ENCODE measurements at places on chromosomes 12 and 14.

DNA sequence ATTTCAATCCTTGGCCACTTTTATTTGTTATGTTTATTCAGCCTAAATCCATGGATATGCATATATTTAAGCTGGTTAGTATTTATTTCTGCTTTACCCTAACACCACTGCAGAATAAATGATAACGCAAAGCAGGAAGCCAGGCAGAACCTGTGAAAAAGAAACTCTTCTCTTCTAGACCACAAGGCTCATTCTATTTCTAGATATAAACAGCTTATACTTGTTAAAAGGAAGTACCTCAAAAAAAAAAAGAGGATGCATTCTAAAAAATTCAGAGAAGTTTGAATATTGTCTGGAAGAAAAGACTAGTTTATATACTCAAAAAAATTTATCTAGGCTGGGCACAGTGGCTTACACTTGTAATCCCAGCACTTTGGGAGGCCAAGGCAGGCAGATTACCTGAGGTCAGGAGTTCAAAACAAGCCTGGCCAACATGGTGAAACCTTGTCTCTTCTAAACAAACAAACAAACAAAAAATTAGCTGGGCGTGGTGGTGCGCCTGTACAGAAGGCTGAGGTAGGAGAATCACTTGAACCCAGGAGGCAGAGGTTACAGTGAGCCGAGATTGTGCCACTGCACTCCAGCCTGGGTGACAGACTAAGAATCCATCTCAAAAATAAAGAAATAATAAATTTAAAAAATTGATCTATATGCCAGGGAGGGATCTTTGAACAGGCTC is 55.8 kb downstream of the GALNT4 start:
- DNase-seq = peak; percentile 37

DNA sequence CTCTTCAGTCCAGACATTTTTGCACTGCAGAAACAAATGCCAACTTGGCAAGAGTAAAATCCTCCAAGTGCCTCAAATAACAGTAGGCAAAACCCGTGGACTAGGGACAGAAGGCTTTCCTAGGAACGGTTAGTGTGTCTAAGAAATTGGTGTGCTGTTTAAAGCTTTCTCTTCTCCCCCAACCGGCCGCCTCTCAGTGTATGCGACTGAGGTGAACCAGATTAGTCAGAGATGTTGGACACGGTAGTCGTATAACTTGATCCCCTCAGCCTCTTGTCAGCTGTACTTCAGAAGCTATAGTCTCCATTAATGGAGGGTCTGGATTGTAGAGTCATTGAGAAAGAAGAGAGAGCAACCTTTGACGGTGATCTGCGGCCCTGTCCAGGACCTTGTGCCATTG is 21.7 kb downstream of the PPFIBP1 start:
- no peak for DNase-seq

DNA sequence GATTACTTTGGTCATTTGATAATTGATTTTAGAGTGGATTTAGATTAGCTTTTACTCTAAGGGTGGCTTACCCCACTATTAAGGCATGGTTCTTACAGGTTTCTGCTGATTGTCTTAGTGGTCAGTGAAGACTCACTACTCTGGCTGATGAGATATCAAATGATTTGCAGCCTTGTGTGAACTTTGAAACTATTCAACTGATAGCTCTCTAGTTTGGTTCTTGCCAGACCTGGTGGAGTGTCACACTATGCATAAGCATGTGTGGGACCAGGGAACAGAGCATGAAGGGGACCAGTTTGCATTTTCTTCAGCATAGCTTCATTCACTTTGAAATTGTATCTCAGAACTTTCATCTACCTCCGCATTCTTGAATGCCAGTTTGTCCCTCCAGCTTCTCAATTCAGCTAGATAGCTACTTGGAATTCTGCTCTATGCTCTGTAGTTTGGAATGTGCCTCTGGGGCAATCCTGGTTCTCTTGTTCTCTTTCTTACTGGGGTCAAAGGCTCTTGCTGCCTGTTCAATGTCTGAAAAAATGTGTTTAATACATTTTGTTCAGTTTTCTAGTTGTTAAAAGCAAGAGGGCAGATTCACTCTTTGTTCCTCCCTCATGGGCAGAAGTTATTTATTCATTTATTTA is 12.7 kb downstream of the SCYL2 start:
- no peak for DNase-seq

DNA sequence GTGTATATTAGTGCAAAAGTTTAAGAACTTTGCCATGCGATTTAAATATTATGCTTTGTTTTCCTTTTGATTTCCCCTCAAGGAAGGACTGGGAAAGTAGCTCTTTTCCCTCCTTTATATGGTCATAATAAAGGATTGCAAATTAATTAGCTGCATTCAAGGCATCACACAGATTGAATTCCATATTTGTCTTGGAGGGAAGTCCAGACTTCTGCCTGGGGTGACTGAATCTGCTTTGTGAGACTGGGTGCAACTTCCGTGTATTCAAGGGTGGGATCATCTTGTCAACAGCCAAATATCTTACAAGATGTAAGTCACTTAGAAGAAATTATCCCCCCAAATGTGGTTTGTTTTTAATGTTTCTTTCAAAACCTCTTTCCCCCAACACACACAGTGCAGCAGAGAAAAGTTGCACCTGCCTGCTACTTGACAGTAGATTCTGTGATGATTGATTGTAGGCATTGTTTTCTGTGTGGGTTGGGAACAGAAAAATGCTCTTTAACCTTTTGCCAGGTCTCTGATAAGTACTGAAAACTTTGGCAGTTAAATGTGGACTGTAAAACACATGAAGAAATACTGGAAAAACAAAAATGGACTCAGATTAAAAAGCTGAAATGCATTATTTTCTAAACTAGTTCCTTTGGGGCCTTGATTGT is 28.4 kb downstream of the STK38L start:
- no peak for DNase-seq

DNA sequence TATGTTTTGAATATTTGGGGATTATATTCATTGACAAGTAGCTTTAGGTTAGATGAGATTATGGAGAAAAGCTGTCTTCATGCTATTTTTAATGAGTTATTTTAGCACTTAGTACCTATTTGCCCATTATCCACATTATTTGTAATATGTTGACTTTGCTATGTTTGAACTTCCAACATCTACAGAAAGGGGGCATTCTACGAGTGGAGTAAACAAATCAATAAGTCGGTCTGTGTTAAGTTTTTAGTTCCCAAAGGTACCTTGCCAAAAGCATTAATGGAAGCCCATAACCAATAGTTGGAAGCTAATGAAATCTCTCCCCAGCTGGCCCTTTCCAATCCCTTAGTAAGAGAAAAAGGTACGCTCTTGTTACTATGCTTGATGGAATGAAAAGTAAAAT is 250.0 kb upstream of the E2F7 start:
- DNase-seq = no peak

DNA sequence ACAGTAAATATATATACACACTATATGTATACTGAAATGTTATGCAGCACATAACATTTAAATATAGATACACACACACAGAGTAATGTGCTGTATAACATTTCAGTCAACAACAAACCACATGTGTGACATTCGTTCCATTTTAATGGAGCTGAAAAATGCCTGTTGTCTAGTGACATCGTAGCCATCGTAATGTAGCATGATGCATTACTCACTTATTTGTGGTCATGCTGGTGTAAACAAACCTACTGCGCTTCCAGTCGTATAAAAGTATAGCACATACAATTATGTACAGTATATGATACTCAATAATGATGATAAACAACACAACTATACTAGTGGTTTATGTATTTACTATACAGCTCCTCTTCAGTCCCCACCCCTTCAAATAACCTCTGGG is 119.0 kb upstream of the SLC38A4 start:
- DNase-seq = no peak

- DNase-seq = peak; percentile 88
These were observed at the start of gene TMEM229B for GRCh38 chr14:67487937-67488893. Gene TMEM229B, minus strand, starts transcription at chr14:67488721. Its CDS starts 14,798 bp downstream, at chr14:67473923.

DNA sequence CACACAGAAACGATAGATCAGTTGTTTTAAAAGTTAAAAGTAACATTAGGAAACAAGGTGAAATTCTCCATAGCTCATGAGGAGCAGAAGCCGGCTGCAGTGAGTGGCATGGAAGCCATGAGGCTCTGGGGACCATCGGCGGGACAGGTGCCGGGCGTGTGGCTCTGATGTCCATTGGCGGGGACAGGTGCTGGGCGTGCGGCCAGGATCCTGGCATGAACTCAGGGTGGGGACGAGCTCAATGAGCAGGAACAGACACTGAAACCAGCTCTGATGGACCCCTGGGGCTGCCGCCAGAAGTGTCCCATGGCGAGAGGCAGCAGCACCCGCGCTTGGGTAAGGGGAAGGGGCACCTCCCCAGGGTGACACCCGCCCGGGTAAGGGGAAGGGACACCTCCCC is 75.1 kb downstream of the NOC4L start:
- DNase-seq = no peak

- DNase-seq = peak; percentile 71
These were observed 31.4 kb upstream of the C12orf76 start for GRCh38 chr12:110079477-110080400.

GRCh38 chr12:102426599-102427542 is 53.5 kb downstream of the IGF1 start:
- no peak for DNase-seq

DNA sequence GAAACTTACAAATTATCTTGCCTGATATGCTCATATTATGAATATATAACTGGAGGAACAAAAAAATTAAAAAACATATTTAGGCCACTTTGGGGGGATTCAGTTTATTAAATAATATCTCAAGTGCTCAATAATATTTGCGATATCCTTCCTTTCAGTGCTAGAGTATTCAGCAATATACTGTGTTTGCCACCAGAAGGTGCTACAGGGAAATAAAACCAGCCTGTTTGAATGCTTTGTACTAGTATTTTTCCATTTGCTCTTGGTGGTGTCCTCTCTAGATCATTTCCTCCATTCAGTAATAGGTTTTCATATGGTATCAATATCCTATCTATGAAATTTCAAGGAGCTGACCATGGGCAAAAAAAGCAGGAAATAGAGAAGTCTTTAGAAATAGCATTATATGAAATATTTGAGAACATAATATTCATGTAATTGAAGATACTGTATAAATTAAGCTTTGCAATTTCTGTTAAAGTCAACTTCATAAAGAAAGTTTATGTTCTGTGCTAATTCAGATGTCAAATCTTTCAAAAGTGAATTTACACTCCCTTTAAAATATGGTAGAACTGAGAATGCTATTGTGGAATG is 106.2 kb upstream of the NAV3 start:
- no peak for DNase-seq

- no peak for DNase-seq
These were observed 104.2 kb downstream of the PCNX1 start for GRCh38 chr14:71011479-71011878.

GRCh38 chr12:18975933-18976332 is 153.6 kb upstream of the PLEKHA5 start:
- no peak for DNase-seq

DNA sequence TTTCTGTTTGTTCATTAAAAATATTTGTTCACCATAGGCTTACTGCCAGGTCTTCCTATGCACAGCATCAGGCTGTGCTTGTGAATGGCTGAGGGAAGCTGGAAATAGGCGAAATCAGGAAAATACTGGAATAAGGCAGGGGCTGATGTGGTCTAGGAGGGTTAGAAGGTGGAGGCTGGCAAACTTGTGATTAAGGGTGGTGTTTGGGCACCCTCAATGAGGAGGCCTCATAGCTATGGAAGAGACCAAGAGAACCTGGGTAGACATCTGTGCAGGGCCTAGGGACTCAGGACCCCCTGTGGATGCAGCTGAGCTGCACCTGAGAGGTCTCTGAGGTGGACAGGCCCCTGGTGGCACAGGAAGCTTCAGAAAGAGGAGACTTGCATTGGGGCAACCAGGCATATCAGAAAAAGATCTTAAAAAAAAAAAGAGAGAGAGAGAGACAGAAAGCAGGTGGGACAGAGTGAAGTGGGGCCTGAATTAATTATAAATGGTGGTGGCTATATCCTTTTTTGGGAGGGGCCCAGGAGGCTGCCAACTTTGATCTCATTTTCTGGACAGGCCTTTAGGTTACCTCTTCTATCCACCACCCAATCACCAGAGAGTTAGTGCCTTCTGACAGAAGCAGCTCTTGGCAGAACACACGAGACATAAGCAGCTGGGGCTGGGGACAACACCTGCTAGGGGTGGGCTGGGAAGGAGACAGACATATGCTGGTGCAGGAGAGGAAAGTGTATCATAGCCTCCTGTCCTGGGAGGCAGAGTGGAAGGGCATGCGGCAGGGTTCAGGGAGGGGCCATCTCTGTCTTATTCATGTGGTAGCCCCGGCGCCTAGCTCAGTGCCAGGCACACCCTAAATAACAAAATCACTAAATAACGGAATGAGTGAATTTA is 46.7 kb upstream of the ATP23 start:
- no peak for DNase-seq

GRCh38 chr12:57452937-57453509 is 2.1 kb upstream of the INHBE start:
- DNase-seq = peak; percentile 69

- DNase-seq = no peak
These were observed 105.7 kb upstream of the RASSF8 start for GRCh38 chr12:25852792-25853191.

DNA sequence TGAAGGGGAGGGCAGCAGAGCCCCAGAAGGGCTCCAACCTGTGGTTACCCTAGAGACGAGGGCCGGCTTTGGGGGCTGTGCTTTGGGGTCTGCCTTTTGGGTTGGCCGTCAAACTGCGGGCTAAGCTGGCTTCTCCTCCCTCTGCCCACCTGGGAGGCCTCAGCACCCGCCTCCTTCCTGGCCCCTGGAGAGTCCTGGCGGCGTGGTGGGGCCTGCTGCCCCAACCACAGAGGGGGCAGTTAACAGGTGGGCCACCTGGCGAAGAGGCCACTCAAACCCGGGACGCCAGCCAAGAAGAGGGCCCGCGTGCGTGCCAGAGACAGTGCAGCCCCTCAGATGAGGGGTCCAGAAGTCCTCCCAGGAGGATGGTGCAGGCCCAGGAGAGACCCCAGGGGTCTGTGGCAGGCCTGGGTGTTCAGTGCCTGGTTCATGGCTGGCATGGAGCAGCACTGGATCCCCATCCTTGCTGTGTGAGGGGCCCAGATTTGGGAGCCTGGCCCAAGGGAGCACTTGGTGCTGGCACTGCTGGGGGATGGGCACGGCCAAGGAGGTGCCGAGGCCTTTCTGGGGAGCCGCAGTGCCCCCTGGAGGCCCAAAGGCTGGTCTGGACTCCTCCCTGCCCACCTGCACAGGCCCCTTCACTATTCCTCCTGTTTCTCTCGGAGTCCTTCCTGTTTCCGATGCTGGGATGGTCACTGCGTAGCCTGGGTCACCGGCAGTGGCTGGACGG is 48.8 kb downstream of the LRCOL1 start:
- peak; percentile 81 for DNase-seq

DNA sequence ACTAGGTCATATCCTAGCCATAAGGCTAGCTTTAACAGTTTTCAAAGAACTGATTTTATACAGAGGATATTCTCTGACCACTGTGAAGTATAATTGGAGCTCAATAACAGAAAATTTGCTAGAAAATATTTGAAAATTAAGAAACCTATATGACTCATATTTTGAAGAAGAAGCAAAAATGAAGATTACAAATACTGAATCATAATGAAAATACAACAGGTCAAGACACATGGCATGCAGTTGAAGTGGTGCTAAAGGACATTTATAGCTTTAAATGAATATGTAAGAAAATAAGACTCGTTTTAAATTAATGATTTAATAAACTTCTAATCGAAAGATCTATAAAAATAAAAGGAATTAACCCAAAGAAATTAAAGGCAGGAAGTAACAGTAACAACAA is 1234.6 kb downstream of the SLC16A7 start:
- DNase-seq = no peak
